ENCODE measurements at places on chromosomes 11 and 22. TPM values are rescaled to one million over a fixed set of nuclear protein-coding genes. Genes with fewer than 3 reads are reported as not detected.

- peaks cover 6% of the 10 kb centered on the region for H3K36me3 ChIP-seq
- DNase-seq, result no peak
- no peak overlapping the region for H3K27ac ChIP-seq
- H3K4me3 ChIP-seq, result no peak overlapping the region
Measured at GRCh38 chr11:665704-666281, 28.7 kb downstream of the DRD4 start.

GRCh38 chr22:35317680-35318290, 18.1 kb downstream of the TOM1 start:
- H3K36me3 ChIP-seq, result peaks cover 53% of the 10 kb centered on the region
- no peaks in the 10 kb centered on the region for H3K27me3 ChIP-seq
- peaks cover 35% of the 10 kb centered on the region for H3K4me1 ChIP-seq
- no peak overlapping the region for H3K4me3 ChIP-seq
- H3K27ac ChIP-seq, result no peak overlapping the region

DNA sequence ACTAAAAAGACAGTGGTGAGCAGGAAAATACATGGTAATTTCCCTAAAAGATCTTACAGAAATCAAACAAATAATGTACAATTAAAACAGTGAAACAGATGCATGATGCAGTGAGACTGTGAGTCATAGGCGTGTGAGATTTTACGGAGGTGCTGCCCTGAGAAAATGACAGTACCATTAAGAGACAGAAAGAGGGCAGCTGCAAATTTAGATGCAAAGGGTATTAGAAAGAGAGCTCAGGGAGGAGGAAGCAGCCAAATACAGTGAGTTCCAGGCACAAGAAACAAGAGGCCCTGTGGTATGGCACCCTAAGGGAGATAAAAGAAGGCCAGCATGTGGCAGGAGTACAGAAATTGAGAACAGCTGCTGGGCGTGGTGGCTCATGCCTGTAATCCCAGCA, 88.5 kb upstream of the FIBIN start:
- no peak for DNase-seq
- H3K4me1 ChIP-seq, result no peaks in the 10 kb centered on the region
- H3K27me3 ChIP-seq, result no peaks in the 10 kb centered on the region
- H3K27ac ChIP-seq, result no peak overlapping the region
- no peaks in the 10 kb centered on the region for H3K36me3 ChIP-seq

- no peak overlapping the region for H3K4me3 ChIP-seq
- no peak overlapping the region for H3K27ac ChIP-seq
- no peaks in the 10 kb centered on the region for H3K27me3 ChIP-seq
- H3K36me3 ChIP-seq, result no peaks in the 10 kb centered on the region
- no peaks in the 10 kb centered on the region for H3K4me1 ChIP-seq
Measured at GRCh38 chr11:104836691-104837090, 61.6 kb downstream of the CASP12 start.

DNA sequence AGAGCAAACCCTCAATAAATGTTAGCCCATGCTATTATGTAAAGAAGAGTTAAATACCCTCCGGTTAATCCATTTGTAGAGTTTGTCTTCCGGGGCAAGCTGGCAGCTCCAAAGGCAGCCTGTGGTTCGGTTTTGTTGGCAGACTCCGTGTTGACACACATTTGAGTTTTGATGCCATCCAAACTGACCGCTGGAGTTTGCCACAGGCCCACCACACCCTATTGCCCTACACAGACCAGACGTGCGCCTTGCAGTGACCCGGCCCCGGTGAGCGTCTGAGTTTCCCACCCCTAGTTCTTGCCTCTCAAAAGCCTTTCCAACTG, 25.1 kb downstream of the ELFN2 start:
- H3K4me3 ChIP-seq, result no peak overlapping the region
- no peaks in the 10 kb centered on the region for H3K4me1 ChIP-seq
- H3K27ac ChIP-seq, result no peak overlapping the region
- no peaks in the 10 kb centered on the region for H3K27me3 ChIP-seq

- no peak overlapping the region for H3K4me3 ChIP-seq
- no peak overlapping the region for H3K27ac ChIP-seq
- no peaks in the 10 kb centered on the region for H3K27me3 ChIP-seq
- H3K36me3 ChIP-seq, result no peaks in the 10 kb centered on the region
Measured at GRCh38 chr11:7585816-7586215, 72.0 kb downstream of the PPFIBP2 start.

DNA sequence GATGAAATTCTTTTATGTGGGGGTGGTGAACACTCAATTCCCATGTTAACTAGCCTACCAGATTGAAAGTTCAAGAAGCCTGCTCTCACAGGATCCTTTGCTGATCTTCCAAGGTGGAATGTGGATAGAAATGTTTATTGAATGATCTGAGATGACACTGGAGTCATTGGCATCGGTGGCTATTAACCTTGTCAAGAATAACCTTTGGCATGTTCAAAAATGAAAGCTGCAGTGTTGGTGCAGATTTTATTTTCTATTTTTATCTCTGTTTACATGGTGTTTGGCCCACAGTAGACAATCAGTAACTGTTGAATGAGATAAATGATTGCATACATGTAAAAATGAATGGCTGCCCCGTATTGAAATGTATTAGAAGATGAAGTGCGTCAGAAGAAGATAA, 19.0 kb downstream of the MCAM start:
- peaks cover 83% of the 10 kb centered on the region for H3K36me3 ChIP-seq
- H3K27me3 ChIP-seq, result no peaks in the 10 kb centered on the region
- no peak for DNase-seq
- H3K4me1 ChIP-seq, result no peaks in the 10 kb centered on the region

DNA sequence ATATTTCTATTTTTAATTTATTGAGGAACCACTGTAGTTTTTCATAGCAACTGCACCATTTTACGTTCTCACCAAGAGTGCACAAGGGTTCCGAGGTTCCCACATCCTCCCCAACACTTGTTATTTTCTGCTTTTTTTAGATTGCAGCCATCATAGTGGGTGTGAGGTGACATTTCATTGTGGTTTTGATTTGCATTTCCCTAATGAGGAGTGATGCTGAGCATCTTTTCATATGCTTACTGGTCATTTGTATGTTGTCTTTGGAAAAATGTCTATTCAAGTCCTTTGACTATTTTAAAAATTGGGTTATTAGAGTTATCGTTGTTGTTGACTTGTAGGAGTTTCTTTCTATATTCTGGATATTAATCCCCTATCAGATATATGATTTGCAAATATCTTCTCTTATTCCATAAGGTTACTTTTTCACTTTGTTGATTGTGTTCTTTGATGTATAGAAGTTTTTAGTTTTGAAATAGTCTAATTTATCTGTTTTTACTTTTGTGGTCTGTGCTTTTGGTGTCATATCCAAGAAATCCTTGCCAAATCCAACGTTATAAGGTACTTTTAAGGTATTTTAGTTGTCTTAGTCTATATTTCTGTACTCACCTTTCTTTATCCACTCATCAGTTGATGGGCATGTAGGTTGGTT, 9.0 kb downstream of the NEAT1 start:
- H3K27ac ChIP-seq, result peak overlapping the region; percentile 99
- H3K36me3 ChIP-seq, result peaks cover 41% of the 10 kb centered on the region
- H3K4me3 ChIP-seq, result peak overlapping the region; percentile 86
- no peaks in the 10 kb centered on the region for H3K27me3 ChIP-seq
- H3K4me1 ChIP-seq, result peaks cover 56% of the 10 kb centered on the region
- DNase-seq, result no peak

DNA sequence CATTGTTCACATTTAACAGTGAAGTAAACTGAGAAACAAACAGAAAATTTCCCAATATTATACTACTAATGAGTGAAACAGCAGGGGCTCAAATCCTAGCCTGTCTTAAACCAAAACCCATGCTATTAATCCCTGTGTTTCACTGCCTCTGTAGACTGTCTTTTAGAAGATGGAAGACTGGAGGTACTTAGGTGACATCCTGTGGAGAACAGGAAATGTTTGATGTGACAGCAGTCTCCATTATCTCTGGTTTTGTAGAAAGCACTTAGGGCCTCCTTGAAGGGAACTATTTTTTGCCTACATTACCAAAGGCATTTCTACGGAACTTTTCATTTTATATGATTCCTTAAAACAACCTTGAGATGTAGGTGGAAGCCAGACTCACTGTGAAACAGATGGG, 288.1 kb upstream of the SORL1-AS1 start:
- no peak overlapping the region for H3K4me3 ChIP-seq
- H3K36me3 ChIP-seq, result no peaks in the 10 kb centered on the region
- DNase-seq, result no peak
- H3K27ac ChIP-seq, result no peak overlapping the region
- no peaks in the 10 kb centered on the region for H3K4me1 ChIP-seq

GRCh38 chr11:46222490-46223251, 54.8 kb upstream of the CREB3L1 start:
- H3K4me1 ChIP-seq, result no peaks in the 10 kb centered on the region
- H3K27ac ChIP-seq, result no peak overlapping the region
- DNase-seq, result no peak
- H3K27me3 ChIP-seq, result peaks cover 3% of the 10 kb centered on the region

DNA sequence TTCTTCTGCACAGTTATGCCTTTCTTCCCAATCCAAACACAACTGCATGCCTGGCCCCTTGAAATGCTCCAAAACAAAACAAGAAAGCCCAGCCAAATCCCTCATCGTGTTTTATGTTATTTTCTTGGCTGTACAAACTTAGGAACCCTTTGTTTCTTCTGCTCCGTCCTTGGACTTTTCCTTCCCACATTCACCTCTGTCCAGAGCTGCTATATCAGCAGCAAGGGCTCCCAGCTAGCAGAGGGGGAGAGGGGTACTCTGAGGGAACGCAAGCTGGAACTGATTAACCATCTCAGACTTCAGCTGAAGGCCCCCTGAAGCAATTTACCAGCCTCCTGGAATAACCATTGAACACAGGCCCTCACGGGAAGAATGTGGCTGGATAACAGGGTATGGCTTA, 214.7 kb downstream of the TENM4 start:
- no peaks in the 10 kb centered on the region for H3K4me1 ChIP-seq
- no peaks in the 10 kb centered on the region for H3K36me3 ChIP-seq

DNA sequence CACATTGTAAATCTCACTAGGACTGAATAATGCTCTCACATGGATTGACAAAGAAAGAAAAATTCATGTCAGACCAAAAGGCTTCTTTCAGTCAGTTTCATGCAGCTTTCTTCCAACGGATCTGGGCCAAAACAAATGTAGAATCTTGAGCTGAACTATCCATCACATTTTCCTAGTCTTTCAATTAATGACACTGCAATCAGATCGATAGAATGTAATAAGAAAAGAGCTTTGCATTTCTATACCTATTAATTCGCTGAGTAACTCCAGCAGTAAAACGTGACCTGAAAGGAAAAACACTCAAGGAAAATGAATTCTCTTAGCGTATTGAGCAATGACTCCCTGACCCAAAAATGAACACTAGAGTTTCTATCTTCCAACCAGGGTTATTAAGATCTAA, 194.8 kb upstream of the BLID start:
- no peaks in the 10 kb centered on the region for H3K27me3 ChIP-seq
- no peak overlapping the region for H3K27ac ChIP-seq
- no peaks in the 10 kb centered on the region for H3K36me3 ChIP-seq
- no peak overlapping the region for H3K4me3 ChIP-seq

GRCh38 chr11:73205661-73206343, 12.3 kb upstream of the P2RY2 start:
- peak; percentile 6 for DNase-seq
- no peaks in the 10 kb centered on the region for H3K36me3 ChIP-seq
- peaks cover 6% of the 10 kb centered on the region for H3K27me3 ChIP-seq
- peaks cover 3% of the 10 kb centered on the region for H3K4me1 ChIP-seq
- H3K27ac ChIP-seq, result no peak overlapping the region

- H3K4me3 ChIP-seq, result no peak overlapping the region
- H3K27me3 ChIP-seq, result no peaks in the 10 kb centered on the region
- H3K27ac ChIP-seq, result no peak overlapping the region
- H3K4me1 ChIP-seq, result no peaks in the 10 kb centered on the region
- no peaks in the 10 kb centered on the region for H3K36me3 ChIP-seq
- no peak for DNase-seq
Measured at GRCh38 chr11:27592098-27592780, 85.7 kb upstream of the LIN7C start.

DNA sequence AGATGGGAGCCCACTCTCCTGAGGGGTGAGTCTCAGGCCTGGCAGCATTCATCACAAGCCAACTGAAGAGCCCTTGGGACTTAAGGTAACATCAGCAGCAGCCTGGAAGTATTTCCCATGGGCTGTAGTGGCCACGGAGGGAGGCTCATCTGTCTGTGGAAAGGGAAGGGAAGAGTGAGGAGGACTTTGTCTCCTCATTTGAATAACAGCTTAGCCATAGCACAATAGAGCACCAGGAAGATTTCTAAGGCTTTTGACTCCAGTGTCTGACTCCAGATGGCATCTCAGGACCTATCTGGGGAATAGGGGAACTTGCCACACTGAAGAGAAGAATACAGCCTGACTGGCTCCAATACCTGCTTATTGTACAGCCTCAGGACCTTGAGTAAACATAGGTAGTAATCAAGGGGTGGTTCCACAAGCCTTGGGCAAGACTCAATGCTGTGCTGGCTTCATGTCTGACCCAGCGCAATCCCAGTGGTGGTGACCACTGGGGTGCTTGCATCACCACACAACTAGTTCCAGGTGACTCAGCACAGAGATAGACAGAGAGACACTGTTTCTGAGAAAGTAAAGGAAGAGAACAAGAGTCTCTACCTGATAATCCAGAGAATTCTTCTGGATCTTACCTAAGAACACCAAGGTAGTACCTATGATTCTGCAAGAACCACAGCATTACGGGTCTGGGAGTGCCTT, 510.5 kb upstream of the CCDC179 start:
- no peak for DNase-seq
- no peaks in the 10 kb centered on the region for H3K36me3 ChIP-seq
- H3K27ac ChIP-seq, result no peak overlapping the region

DNA sequence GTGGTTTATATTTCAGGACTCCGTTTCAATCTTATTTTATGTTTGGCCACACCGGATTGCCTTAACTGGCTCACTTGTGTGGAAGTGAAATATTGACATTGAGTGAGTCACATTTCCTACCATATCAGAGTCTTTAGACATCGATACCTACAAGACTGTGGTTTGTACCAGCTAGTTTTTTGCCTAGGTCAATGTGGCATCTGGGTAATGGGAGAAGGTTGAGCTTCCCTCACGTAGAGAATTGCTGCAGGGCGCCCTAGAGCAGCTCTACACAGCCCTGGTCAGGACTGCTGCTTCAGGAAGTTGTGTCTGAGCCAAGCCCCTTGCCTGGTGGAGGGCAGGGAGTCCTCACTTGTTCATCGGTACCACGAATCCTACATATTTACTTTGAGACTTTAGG, 1.6 kb downstream of the GRAMD1B start:
- H3K27me3 ChIP-seq, result no peaks in the 10 kb centered on the region
- DNase-seq, result no peak
- H3K36me3 ChIP-seq, result no peaks in the 10 kb centered on the region

- H3K36me3 ChIP-seq, result no peaks in the 10 kb centered on the region
- no peak overlapping the region for H3K27ac ChIP-seq
- H3K4me3 ChIP-seq, result no peak overlapping the region
- DNase-seq, result no peak
- H3K27me3 ChIP-seq, result peaks cover 12% of the 10 kb centered on the region
Measured at GRCh38 chr22:50129121-50129736, 39.4 kb downstream of the MOV10L1 start.

Gene OR8D4
- not detected for total RNA-seq

Gene BTBD10
- 14.8 TPM for total RNA-seq

Gene SBF1
- 227 TPM for total RNA-seq

Gene RIMBP3C
- total RNA-seq, result 0.14 TPM

Gene TRPM5
- total RNA-seq, result 1.3 TPM

Gene OR8D1
- not detected for total RNA-seq

Gene TBX10
- total RNA-seq, result not detected

Gene C11orf87
- not detected for total RNA-seq

Gene TBX1
- not detected for total RNA-seq

Gene ZNF202
- total RNA-seq, result 6.8 TPM

Gene ALG8
- 14.9 TPM for total RNA-seq
